ENCODE measurements at places on chromosomes 7 and 10. TPM values are rescaled to one million over a fixed set of nuclear protein-coding genes. Genes with fewer than 3 reads are reported as not detected.

- DNase-seq: no peak
These were observed 295.3 kb upstream of the COBL start for GRCh38 chr7:51611937-51612336.

GRCh38 chr7:44431091-44431608 lies 59.3 kb downstream of the NUDCD3 start:
- DNase-seq: no peak

DNA sequence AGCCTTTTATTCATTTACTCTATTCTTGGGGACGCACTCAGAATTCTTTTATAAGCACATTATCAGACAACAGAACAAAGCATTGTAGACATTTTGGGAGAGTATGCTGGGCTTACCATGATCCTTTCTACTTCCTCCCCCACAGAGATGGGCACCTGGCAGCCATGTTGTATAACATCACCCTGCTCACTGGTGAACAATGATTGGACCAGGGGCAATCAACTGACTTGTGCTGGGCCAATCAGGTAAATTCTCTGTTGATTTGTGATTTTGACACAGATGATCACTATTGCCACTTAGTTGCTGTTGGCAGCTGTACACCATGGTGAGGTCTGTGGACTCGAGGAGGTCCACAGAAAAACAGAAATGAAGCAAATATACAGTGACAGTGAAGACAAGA lies 43.7 kb downstream of the WNT2 start:
- DNase-seq: no peak

GRCh38 chr10:73827346-73828089 lies 16.1 kb upstream of the NDST2 start:
- no peak for DNase-seq

GRCh38 chr7:37234928-37235327 lies 213.7 kb downstream of the ELMO1 start:
- DNase-seq: no peak

The TAS2R3 gene
- 0.61 TPM for total RNA-seq

The TRPV5 gene
- not detected for total RNA-seq

Measured in mesenteric fat pad (tissue), 1 donor.